Stimulated activated CD4-positive, alpha-beta T cell treated with anti-CD3 and anti-CD28 coated beads, Interleukin-12 subunit alpha, Interleukin-12 subunit beta, amount 100 ng/mL, for 4 hours (primary cell): ENCODE measurements at places on chromosomes 6 and 20.

GRCh38 chr6:28541996-28542395 is 16.3 kb downstream of the GPX5 start:
- no peak for DNase-seq

- no peak for DNase-seq
Observed at GRCh38 chr6:7236306-7237209, 76.4 kb downstream of the SSR1 start.

DNA sequence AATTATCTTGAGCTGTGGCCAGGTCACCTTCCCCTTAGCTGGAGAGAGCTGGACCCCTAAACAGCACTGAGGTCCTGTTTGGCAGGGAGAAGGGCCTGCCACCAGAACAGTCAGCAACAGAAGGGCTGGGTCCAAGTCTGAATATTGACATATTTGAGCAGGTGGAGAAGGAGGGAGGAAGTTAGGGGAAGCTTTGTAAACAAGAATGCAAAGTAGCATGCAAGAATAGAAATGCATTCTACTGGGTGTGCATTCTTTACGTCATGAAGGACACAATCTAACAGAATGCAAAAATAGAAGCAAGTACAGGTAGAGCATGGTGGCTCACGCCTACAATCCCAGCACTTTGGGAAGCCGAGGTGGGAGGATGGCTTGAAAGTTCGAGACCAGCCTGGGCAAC is 100.5 kb downstream of the QRSL1 start:
- no peak for DNase-seq

- DNase-seq, result no peak
Observed at GRCh38 chr20:57114290-57115005, 152.0 kb downstream of the BMP7 start.

- DNase-seq, result no peak
Observed at GRCh38 chr6:8536122-8536521, 100.8 kb upstream of the SLC35B3 start.
